ENCODE measurements at places on chromosomes 12 and 14.

- no peak for DNase-seq
These were observed 255.8 kb upstream of the AVPR1A start for GRCh38 chr12:63406781-63407180.

DNA sequence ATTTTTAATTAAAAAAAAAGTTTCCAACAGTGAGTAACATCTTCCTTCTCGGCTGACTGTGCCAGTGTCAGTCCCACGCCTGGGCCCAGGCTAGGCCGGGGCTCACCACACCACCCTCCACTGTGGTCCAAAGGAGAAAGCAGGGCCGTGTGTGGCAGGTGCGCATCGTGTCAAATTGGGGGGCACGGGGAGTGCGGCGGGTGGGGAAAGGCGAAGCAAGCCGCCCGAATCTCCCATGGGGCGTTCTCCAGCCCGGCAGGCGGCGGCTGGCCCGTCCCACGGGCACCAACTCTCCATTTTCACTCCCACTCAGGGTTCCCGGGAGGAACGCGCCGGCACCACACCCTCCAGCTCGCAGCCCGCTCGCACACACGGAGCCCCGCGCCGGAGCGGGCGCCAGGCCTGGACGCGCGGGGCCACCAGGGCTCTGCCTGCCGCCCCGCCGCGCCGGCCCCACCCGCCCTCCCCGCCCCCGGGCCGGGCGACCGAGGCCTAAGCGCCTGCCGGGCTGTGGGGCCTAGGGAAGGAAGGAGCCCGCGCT is 604 bp downstream of the EEA1 start:
- no peak for DNase-seq

GRCh38 chr12:10235761-10236631 is 23.3 kb downstream of the GABARAPL1 start:
- DNase-seq = no peak

- peak; percentile 38 for DNase-seq
These were observed 17.4 kb upstream of the FLVCR2 start for GRCh38 chr14:75561013-75561432.

- DNase-seq = no peak
These were observed 38.4 kb upstream of the PPP2R5C start for GRCh38 chr14:101723061-101723595.

GRCh38 chr14:102675396-102675795 is 82.9 kb downstream of the RCOR1 start:
- no peak for DNase-seq

- DNase-seq = no peak
These were observed 55.4 kb downstream of the SUSD6 start for GRCh38 chr14:69666690-69667211.

- DNase-seq = no peak
These were observed 85.3 kb upstream of the PARP11 start for GRCh38 chr12:3958534-3958933.

DNA sequence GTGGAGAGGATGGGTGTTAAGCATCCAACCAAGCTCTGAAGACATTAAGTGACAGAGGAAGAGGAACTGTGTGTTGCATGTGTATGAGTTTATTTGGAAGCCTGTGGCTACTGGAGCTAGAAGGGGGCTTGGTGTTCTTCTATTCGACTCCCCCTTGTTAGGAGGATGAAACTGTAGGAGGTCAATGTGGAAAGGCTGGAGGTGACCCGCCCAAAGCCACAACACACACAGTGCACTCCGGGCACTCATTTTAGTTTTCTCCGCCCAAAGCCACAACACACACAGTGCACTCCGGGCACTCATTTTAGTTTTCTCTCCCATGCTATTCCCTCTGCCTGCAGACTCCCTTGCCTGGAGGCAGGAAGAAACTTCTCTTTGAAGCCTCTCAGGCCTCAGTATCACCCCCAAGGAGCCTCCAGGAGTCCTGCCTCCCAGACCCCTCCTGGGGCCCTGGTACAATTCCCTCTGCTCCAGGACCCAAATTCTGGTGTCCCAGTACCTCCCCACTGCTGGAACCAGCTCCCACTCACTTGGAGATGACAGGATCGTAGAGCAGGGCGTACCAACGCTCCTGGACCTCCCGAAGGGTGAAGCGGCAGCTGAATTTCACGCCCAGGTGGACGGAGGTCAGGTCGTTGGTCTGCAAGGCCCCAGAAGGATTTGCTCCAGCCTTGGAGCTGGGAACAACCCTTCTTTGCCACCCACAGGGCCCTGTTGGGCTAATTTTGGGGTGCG is 3.8 kb downstream of the MCRS1 start:
- DNase-seq = no peak

GRCh38 chr14:105528586-105529318 is 2.4 kb downstream of the TMEM121 start:
- no peak for DNase-seq

DNA sequence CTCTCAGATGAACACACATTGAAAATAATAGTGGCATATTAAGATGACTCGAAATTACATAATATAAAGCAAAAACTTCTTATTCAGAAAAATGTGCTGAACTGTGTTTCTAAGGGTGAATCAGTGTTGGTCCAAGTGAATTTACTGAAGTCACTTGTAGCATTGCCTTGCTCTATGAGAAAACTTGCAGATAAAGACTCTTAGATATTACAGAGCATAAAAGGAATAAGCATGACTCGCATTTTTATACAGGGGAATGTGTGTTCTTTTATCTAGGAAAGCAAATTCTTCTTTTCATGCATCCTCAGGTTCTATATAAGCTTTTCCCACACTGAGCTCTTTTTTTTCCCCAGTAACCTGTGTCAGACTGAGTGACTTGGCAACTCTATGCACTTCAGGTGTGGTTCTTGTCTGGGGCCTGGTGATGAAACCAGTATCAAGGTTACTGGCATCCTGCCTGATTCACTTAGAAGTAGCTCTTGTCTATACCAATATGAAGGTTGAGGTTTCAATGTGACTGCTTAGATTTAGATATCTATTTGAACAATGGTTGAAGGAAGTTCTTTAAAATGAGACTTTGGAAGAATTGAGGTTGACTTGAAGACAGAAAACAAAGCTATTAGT is 76.1 kb downstream of the OTOGL start:
- DNase-seq = no peak

- no peak for DNase-seq
These were observed 73.4 kb upstream of the EEA1 start for GRCh38 chr12:93002293-93003054.

DNA sequence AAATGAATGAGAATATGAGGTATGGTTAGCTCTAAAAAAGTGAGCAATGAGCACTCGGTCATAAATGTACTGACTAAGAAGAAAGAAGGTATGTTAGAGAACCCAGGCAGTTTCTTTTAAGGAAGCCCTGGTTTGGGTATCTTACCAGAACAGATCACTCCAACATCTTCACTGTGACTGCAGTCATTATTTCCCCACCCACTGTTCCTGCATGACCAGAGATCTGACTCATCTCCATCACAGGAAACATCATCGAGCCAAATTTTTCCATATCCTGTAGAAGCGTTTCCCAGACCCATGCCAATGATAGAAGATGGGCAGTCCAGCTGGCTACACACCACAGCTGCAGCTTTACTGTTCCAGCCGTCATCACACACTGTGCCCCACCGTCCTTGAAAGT is 48.0 kb downstream of the CD163L1 start:
- DNase-seq = no peak

DNA sequence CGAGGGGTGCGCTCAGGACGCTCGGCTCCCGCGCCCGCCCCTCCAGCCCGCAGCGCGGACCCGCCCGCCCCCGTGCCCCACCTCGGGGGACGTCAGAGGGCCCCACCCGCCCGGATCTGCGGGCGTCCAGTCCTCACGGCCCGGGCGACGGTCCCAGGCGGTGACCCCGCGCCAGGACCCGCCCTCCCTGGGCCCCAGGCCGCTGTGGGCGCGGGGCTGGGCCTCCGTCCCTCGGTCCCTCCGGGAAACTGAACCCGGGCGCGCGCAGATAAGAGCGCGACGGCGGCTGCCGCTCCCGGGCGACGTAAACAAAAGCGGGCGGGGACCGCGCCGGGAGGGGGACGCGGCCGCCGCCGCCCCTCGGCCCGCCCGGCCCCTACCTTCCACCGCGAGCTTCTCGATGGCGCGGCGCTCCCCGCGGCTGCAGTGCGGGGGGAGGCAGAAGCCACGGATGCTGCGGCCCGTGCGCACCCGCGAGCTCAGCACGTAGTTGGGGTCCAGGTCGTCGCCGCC is 1.1 kb downstream of the CKB start:
- no peak for DNase-seq

- no peak for DNase-seq
These were observed 1.1 kb downstream of the DCTN2 start for GRCh38 chr12:57545809-57546437.

DNA sequence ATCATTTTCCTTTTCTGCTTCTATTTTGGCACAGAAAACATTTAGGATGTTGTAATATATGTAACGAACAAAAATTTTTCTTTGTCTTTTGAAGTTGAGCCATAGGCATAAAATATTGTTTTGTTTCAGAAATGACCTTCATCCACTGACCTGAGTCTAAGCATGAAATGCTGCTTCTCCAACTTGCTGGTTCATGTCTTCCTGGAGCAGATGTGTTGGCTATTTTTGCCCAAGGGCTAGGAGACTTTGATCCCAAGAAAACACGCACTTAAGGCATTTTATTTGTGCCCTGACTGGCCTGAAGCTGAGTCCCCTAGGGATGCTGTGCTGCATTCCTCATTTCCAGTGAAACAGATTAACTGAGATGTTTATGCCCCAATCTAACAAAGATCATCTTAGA is 27.2 kb upstream of the ALG10B start:
- DNase-seq = no peak

DNA sequence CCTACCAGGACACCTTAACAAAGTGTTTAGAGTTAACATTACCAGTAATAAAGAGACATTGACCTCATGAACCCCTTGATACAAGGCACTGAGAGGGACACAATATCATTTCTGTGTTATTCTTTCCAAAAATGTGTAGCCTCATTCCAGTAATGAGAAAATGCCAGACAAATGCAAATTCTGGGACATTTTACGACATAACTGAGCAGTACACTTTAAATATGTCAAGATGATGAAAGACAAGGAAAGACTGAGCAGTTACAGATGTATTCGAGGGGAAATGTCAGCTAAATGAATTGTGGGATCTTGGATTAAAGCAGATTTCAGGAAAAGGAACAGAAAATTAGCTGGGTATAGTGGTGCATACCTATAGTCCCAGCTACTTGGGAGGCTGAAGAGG is 255.6 kb downstream of the ERC1 start:
- no peak for DNase-seq

DNA sequence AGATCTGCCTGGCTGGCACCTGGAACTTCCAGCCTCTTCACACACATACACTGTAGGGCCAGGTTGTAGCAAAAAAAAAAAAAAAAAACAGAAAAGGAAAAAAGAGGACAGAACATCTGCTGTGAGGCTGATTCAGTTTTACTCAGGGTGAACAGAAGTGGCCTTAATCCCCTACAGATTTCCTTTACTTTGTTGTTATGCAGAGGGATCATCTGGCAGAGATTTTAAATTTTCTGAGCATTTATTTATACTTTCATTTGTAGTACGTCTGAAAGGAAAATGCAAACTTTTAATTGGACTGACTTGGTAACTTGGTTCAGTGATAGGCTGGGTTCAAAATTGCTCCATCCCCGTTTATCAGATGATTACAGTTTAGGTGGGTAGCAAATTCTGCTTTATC is 50.8 kb upstream of the PRICKLE1 start:
- no peak for DNase-seq

Data from HFF-Myc (cell line).